T-helper 2 cell (primary cell): ENCODE measurements at places on chromosomes 5 and 9.

- no peak for DNase-seq
Measured at GRCh38 chr5:39040875-39041274, 33.3 kb downstream of the RICTOR start.

DNA sequence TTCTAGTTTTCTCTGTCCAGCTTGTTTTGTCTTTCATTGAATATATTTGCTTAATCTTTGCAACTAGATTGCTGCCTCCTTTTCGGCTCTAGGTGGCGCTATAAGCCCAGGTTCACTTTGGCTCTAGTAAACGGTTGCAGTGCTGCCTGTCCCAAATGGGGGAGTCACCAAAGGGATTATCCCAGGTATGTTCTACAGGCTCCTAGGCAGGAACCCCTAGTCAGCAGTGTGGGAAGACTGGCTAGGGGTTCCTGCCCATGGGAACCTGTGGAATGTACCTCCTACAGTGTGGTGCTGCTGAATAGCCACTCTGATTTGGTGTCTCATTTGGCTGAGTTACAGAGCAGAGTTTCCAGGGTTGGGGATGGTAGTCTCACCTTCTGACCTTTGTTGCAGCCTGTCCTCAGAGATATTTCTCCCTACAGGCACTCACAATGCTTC is 85.2 kb downstream of the ARSB start:
- no peak for DNase-seq

GRCh38 chr5:174317256-174317894 is 271.9 kb downstream of the NSG2 start:
- DNase-seq = no peak

GRCh38 chr9:88682431-88682831 is 147.5 kb downstream of the NXNL2 start:
- DNase-seq = no peak

GRCh38 chr9:16341177-16341576 is 529.3 kb downstream of the BNC2 start:
- no peak for DNase-seq

- DNase-seq = no peak
Measured at GRCh38 chr9:129317179-129318011, 139.3 kb upstream of the IER5L start.

DNA sequence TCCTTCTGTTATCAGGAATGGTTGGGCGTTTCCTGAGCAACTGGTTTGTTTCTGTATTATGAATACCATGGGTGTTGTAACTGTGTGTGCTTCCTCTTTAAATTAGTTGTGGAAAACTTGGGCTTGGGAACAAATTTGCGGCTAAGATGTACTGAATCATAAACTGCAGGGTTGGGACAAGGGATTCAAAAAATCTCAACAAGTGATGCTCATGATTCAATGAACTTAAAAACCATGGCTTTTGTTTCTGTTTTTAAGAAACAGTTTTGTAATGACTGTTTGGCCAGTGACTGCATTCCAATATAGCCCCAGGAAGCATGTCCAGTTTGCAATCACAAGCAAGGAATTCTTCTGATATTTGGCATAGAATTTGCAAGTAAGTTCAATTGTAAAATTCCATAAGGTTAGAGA is 657.5 kb upstream of the WWC1 start:
- no peak for DNase-seq

GRCh38 chr9:98010445-98010844 is 27.3 kb downstream of the ANP32B start:
- DNase-seq = no peak

DNA sequence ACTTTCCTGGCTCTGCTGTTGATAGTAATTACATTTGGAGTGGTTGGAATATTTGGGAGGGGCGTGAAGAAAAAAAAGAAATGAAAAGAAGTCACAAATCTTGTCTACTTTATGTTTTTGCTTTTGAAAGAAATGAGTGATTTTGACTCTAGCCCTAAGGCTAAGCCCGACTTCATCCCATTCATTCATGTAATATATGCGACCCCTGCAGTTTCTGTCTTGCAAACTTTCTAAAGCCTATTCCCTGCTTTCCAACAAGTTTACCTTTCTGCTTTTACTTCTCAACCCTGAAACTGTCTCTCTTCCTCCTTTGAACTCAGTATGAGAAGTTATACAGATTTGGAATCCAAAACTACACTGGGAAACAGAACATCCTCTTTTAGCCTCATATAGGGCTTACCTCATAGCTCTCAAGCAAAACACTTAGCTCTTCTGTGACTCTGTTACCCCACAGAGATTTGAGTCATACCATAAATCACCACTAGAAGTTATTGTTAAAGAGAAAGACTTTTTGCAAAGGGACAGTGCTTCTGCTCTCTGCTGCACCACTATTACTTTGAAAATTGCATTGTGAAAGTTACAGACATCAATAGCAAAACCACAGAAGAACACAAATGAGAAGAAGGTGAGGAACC is 1.6 kb downstream of the CFAP95 start:
- DNase-seq = no peak

GRCh38 chr9:129524582-129525270 is 96.2 kb downstream of the C9orf50 start:
- no peak for DNase-seq

GRCh38 chr5:139811274-139811607 is 15.6 kb downstream of the PSD2 start:
- DNase-seq = no peak

DNA sequence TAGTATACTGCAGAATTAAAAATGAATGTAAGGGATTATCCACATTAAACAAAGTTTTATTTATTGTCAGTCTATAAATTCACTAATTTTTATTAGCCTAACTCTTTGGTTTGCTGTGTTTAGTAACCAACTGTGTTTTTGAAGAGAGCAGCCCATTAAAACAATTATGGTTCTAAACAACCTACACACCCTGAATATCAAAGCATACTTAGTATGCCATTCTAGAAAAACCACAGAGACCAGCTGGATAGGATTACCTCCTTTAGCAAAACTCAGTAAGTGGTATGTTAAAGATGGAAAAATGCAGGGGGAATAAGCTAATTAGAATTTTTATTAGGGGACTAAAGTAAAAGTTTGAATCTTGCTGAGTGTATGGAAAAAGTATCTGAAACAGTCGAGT is 1981.7 kb upstream of the NUDT12 start:
- no peak for DNase-seq

DNA sequence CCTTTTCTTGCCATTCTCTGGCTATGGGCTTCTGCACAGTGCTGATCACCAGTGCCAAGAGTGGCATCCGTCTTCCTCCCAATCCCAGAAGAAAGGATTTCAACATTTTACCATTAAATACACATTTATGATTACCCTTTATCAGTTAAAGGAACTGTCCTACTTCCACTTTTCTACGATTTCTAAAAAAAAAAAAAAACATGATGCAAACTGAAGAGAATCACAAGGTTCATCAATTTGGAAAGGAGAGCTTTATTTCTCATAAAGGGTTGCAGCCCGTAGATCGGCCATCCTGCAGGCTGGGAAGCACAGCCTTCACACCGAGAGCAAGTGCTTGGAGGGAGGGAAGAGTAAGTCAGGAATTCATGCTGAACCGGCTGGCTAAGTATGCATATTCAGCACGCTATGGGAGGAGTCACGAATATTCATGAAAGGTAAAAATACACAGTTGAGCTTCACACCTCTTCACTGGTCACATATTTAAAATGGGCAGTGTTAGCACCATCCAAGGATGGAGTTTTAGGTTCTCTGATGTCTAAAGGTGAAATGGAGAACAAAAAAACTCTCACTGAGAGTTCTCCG is 52.5 kb upstream of the SEMA4D start:
- no peak for DNase-seq

- no peak for DNase-seq
Measured at GRCh38 chr5:17185773-17186172, 31.7 kb upstream of the BASP1 start.

DNA sequence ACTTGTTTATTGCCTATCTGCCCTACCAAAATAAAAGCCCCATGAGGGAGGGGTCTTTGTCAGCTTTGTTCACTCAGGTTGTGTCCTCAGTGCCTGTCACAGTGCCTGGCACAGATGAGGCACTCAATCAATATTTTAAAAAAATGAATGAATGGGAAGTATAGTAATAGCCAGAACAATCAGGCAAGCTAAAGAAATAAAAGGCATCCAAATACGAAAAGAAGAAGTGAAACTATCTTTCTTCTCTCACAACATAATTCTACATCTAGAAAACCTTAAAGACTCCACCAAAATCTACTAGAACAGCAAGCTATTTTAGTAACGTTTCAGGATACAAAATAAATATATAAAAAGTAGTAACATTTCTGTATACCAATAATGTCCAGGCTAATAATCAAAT is 37.8 kb upstream of the C5orf63 start:
- no peak for DNase-seq

DNA sequence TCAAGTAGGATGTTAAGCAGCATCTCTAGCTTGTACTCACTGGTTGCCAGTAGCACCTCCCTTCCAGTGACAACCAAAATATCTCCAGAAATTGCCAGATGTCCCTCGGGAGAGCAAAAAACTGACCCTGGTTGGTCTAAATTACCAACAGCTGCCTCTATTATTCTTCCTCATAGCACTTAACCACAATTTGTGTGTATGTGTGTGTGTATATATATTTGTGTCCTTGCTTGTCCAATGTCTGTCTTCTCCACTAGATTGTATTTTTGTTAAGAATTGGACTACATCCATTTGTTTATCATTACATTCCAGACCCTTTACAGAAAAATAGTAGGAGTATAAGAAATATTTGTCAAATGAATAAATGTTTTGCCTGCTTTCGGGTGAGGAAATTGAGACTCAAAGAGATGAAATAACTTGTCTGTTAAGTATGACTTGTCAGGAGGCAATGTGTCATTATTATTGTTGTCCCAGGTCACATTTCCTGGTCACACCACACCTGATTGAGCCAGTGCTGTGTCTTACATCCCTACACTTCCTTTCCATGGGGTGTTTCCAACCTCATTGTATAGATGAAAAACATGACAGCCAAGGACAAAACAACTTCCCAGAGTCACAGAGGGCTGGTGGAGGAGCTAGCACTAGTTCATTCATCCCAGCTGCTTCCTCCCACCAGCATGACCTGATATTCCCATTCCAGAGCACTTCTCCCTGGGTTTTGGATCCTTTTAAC is 11.4 kb upstream of the GRPEL2 start:
- DNase-seq = no peak
